ENCODE measurements at places on chromosomes 12 and 14. TPM values are rescaled to one million over a fixed set of nuclear protein-coding genes. Genes with fewer than 3 reads are reported as not detected.

Gene GLT1D1
- total RNA-seq = 0.33 TPM

DNA sequence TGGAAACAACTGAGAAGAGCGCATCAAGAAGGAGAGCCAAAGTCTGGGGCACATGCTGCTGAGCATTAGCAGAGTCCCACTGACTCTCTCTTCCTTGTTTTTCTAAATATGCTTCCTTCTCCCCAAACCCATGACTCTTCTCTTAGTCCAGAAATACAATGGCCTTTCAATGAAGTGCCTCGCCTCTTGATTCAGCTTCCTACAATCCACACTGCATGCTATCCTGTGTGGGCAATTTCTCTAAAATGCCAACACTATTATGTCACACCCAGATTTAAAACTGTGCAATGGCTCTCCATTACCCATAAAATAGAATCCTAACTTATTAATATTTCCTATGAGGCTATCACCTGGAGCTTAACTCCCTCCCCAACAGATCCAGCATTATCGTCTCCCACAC, 198.6 kb downstream of the RPAP3 start:
- no peak overlapping the region for H3K4me3 ChIP-seq
- H3K27ac ChIP-seq = no peak overlapping the region
- H3K4me1 ChIP-seq = no peaks in the 10 kb centered on the region
- H3K36me3 ChIP-seq = no peaks in the 10 kb centered on the region

DNA sequence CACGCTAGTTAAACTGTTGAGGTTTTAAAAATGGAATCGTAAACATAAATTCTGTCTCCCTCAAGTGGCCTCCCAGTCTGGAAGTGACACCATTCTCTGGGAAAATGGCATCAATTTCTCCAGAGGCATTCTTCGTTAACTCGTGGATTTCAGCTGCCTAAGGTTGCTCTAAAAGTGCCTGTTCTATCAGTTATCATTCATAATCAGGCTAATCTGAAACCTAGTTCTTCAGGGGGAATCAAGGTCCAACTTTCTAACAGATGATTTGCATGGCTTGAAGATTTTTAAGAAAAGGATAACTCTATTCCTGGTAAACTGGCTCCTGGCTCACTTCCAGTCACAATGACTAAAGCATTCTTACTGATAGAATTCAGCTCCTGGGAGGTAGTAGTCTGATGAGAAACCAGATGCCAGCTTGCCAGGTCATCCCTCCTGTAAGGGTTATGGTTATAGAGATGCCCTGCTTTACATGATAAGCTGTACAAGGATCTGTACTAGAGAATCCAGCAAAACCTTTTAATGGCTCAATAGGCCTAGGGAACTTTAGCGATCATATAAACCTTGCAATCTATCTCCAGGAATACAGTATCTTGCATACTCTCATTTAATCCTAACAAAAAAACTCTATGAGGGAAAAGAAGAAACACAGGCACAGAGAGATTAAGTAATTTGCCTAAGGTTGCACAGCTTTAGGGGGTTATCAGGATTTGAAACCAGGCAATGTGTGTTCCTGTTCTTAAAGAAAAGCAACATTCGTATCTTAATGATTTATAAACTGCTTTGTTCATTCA, 1.5 kb downstream of the L3HYPDH start:
- H3K4me1 ChIP-seq = peaks cover 16% of the 10 kb centered on the region
- no peaks in the 10 kb centered on the region for H3K36me3 ChIP-seq
- no peak for DNase-seq
- peak overlapping the region; percentile 94 for H3K4me3 ChIP-seq
- H3K27ac ChIP-seq = no peak overlapping the region

DNA sequence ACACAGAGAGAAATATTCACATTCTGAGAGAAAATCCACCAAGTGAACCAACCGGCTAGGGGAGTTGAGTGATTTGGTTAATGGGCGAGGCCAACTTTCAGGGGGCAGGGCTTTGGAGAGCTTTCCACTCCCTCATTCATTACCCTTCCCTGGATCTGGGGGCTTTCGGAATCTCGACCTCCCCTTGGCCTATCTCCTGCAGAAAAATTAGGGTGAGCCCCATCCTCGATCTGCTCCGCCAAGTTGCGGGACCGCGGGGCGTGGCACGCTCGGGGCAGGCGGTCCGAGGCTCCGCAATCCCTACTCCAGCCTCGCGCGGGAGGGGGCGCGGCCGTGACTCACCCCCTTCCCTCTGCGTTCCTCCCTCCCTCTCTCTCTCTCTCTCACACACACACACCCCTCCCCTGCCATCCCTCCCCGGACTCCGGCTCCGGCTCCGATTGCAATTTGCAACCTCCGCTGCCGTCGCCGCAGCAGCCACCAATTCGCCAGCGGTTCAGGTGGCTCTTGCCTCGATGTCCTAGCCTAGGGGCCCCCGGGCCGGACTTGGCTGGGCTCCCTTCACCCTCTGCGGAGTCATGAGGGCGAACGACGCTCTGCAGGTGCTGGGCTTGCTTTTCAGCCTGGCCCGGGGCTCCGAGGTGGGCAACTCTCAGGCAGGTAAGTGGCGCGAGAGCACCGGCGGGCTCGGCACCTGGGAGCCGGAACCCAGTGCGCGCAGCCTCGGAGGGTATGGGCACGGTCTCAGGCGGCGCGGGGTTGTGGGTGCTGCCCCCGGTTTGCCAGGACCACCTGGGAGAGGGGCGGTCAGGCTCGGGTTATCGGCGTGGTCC, at the start of gene ERBB3:
Gene ERBB3, plus strand, starts transcription at position 443 of the 833 bp plus-strand sequence. Its CDS starts 136 bp downstream, at position 579.
- H3K27ac ChIP-seq = no peak within 1 kb of the TSS
- peak; percentile 40 for DNase-seq
- H3K4me3 ChIP-seq = peak within 1 kb of the TSS; percentile 39
- H3K4me1 ChIP-seq = peaks cover 16% of the 10 kb centered on the region
- H3K27me3 ChIP-seq = peaks cover 74% of the 10 kb centered on the region
- H3K36me3 ChIP-seq = no peaks in the 10 kb centered on the region

- peaks cover 6% of the 10 kb centered on the region for H3K4me1 ChIP-seq
- no peak for DNase-seq
- H3K36me3 ChIP-seq = no peaks in the 10 kb centered on the region
Measured at GRCh38 chr12:48300774-48301173, 49.9 kb downstream of the ZNF641 start.

DNA sequence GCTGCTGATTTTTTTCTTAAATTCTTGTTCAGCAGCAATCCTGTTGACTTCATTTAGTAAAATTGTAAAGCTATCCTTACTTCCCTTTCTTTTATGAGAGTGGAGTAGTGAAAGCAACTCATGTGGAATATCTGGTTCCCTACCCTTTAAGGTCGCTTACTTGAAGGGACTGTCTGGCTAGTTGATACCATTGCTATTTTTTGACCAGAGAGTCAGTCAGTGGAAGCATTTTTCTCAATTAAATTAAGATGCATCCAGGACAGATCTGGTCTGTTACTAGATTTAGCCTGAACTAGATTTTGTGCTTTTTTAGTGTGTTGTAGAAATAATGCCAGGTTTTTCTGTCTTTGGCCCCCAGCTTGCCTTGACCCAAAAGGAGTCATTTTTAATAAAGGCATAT, 18.0 kb downstream of the TTC8 start:
- no peaks in the 10 kb centered on the region for H3K27me3 ChIP-seq
- H3K4me1 ChIP-seq = no peaks in the 10 kb centered on the region
- DNase-seq = no peak
- H3K36me3 ChIP-seq = no peaks in the 10 kb centered on the region
- H3K27ac ChIP-seq = no peak overlapping the region
- H3K4me3 ChIP-seq = no peak overlapping the region

DNA sequence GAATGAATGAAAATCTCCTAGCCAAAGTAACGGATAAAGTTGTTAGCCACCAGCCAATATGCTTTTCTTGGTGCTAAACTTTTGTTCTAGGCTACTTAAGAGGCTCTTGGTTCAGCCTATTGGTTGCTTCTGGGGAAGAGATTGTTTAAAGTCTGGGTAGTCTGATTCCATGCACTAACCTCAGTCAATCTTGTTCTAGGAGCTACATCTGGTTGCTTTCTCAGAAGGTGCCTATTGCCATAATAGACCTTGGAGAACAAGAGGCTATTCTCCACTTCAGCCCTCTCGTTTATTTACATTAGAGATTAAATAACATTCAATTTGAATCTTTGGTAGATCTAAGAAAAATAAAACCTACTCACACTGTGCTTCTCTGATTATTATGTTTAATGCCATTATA, 40.8 kb upstream of the OTOGL start:
- no peak for DNase-seq
- H3K27me3 ChIP-seq = no peaks in the 10 kb centered on the region
- H3K27ac ChIP-seq = no peak overlapping the region
- no peak overlapping the region for H3K4me3 ChIP-seq

DNA sequence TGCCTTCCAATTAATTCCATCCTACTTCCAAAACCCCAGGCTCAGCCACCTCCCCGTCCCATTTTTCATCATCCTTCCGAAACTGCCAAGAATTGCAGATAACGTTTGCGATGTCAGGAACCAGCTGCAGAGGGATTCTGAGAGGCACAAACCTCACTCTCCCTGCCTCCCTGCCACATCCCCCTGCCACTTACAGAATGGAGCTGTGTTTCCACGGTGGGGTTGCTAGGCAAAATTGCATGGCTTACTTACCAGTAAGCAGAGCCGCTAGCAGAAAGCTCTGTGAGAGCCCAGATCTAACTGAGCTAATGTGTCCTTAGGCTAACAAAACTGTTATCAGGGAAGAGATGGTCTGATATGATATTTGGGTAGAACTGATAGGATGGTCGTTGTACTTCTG, 127.4 kb downstream of the KCNK10 start:
- H3K36me3 ChIP-seq = no peaks in the 10 kb centered on the region
- no peak overlapping the region for H3K4me3 ChIP-seq
- no peak for DNase-seq
- no peak overlapping the region for H3K27ac ChIP-seq

- no peaks in the 10 kb centered on the region for H3K36me3 ChIP-seq
- no peaks in the 10 kb centered on the region for H3K4me1 ChIP-seq
- H3K27ac ChIP-seq = no peak overlapping the region
- H3K27me3 ChIP-seq = peaks cover 13% of the 10 kb centered on the region
- no peak overlapping the region for H3K4me3 ChIP-seq
- DNase-seq = no peak
Measured at GRCh38 chr12:110841007-110841406, 5.8 kb upstream of the CCDC63 start.

Gene PLCZ1
- not detected for total RNA-seq

DNA sequence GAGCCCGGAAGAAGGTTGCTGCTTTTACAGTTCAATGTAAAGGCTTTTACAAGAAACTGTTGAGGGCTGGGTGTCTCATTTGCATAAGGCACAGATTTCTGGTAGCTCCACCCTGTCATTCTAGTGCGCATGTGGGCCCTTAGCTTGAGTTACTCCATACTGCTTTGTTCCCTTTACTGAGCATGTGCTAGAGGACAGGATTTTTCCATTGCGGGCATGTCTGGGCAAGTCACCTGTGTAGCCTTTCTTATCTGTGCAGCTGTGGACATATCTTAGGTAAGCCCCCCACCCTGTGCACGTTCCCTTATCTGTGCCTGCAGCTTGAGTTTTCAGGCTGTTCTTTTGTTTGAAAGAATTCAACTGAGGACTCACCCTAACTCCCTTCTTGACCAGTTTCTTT, 56.2 kb upstream of the ARHGAP5 start:
- H3K36me3 ChIP-seq = no peaks in the 10 kb centered on the region
- no peak overlapping the region for H3K27ac ChIP-seq
- no peak overlapping the region for H3K4me3 ChIP-seq
- no peaks in the 10 kb centered on the region for H3K27me3 ChIP-seq

Gene SLCO1C1
- 0.14 TPM for total RNA-seq

DNA sequence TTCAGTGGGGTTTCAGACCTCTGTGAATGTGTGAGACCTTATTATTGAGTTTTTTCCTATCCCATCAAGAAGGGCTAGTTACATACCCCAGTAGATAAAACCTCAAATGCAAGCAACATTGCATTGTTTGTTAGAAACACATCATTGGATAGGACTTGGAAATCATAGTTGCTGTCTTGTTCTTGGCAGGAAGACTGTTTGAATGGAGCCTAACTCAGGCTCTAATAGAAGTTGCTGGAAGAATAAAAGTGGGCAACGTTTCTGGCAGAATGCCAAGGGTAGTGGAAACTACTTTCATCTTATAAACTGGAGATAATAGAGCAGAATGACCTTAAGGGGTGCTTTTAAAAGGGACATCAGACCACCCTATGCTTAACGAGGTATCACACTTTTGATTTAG, 9.9 kb upstream of the PTHLH start:
- H3K4me3 ChIP-seq = no peak overlapping the region
- peaks cover 4% of the 10 kb centered on the region for H3K27me3 ChIP-seq
- no peak for DNase-seq
- H3K27ac ChIP-seq = no peak overlapping the region
- no peaks in the 10 kb centered on the region for H3K4me1 ChIP-seq

Gene PRKD1
- total RNA-seq = 2.5 TPM

Gene HOXC12
- total RNA-seq = 0.05 TPM
